ENCODE measurements at places on chromosomes 6 and 20. TPM values are rescaled to one million over a fixed set of nuclear protein-coding genes. Genes with fewer than 3 reads are reported as not detected.

SPEF1 gene
- total RNA-seq = not detected

DNA sequence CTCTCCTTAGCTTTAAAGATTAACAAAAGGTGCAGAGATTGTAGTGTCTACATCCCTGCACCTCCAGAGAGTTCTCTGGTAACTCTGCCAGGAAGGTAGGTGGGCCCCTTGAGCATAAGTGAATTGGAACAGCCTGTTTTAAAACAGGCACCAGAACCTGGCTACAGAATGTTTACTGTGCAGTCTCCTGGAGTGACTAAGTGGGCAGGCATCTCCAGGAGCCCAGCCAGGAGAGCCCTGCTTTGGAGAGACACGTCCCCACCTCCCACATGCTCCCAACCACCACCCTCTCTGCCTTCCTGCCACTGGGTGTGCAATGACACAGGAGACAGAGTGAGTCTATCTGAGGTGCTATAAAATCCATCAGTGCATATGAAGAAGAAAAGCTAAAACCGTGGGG is 110.3 kb upstream of the EYA4 start:
- peak; percentile 29 for DNase-seq
- no peak overlapping the region for H3K27ac ChIP-seq
- no peaks in the 10 kb centered on the region for H3K36me3 ChIP-seq
- H3K4me3 ChIP-seq = no peak overlapping the region
- no peaks in the 10 kb centered on the region for H3K27me3 ChIP-seq

DNA sequence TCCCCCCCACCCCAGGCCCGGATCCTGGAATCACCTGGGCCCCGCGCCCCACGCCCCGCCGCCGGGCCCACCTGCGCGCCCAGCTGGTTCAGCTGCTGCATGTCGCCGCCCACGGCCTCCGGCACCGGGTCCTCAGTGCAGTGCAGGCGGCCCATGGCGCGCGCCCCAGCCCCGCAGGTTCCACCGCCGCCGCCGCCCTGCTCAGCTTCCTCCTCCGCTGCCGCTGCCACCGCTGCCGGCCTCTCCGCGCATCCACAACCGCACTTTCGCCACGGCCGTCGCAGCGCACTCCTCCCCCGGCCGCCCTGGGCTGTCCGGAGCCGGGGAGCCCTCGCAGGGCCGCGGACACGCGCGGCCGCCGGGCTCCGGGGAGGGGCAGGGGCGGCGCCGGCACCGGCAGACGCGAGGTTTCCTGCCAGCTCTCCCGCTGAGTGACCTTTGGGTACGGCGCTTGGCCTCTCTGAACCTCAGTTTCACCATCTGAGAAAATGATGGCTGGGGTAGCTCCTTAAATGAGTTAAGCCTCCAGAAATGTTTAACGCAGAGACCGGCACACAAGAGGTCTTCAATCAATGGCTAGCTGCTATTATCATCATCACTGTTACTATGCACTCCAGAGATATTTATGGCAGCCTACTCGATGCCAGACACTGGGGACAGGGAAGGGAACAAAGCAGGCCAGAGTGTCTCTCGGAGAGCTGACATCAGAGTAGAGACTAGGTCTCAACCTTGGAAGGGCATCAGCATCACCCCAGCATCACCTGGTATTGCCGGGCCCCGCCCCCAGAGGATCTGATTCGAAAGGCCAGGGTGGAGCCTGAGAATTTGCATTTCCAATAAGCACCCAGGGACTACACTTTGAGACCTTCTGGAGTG is at the start of gene COMMD7:
Gene COMMD7, minus strand, starts transcription at position 231 of the 876 bp plus-strand sequence. Its CDS starts 76 bp downstream, at position 155.
- H3K36me3 ChIP-seq = no peaks in the 10 kb centered on the region
- no peaks in the 10 kb centered on the region for H3K27me3 ChIP-seq
- peak; percentile 83 for DNase-seq
- peaks cover 30% of the 10 kb centered on the region for H3K4me1 ChIP-seq

WFDC2 gene
- not detected for total RNA-seq

DNAH8 gene
- total RNA-seq = 0.36 TPM

GRCh38 chr20:8489094-8489883 is 357.2 kb downstream of the PLCB1 start:
- no peak for DNase-seq
- H3K27ac ChIP-seq = no peak overlapping the region
- no peaks in the 10 kb centered on the region for H3K27me3 ChIP-seq
- no peaks in the 10 kb centered on the region for H3K36me3 ChIP-seq
- H3K4me3 ChIP-seq = no peak overlapping the region

RSPO3 gene
- total RNA-seq = 1.8 TPM
